ENCODE measurements at places on chromosomes 4 and X. TPM values are rescaled to one million over a fixed set of nuclear protein-coding genes. Genes with fewer than 3 reads are reported as not detected.

The SEPSECS gene
- total RNA-seq: 14.5 TPM

DNA sequence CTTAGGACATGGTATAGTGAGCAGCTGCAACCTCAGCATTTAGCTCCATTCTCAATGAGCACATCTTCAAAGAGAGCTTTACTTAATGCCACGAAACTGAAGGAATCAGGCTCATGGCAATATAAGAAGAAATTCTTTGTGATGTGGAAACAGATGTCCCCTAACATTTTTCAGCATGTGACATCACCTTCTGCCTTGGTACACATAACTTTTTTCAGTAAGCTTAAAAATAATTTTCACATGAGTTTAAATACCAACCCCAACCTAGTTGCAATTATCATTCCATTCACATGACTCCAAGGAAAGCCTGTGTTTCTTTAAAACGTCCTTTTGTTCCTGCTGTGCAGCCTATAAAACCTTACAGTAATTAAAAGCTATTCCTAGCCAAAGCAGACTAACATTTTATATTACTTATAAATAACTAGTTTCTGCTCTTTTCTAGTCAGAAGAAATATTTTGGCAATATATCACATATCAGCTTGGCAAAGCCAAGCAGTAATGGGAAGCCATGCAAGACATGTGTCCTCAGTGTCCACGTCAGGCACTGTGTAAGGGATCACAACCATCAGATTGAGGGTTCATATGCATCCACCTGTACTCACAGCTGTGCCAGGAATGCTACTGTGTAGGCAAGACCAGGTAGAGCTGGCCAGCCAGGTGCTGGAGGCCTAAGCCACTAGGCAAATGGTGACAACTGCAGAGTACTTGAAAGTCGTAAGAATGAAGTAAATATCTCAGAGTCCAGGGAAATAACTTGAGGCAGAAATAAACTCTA is 466.6 kb downstream of the INPP4B start:
- H3K4me1 ChIP-seq: no peaks in the 10 kb centered on the region
- H3K4me3 ChIP-seq: no peak overlapping the region
- H3K27ac ChIP-seq: no peak overlapping the region

- H3K4me3 ChIP-seq: no peak overlapping the region
- DNase-seq: no peak
- no peaks in the 10 kb centered on the region for H3K36me3 ChIP-seq
- no peaks in the 10 kb centered on the region for H3K27me3 ChIP-seq
- H3K4me1 ChIP-seq: peaks cover 6% of the 10 kb centered on the region
These were observed 315.1 kb upstream of the RASGEF1B start for GRCh38 chr4:81786766-81787165.

DNA sequence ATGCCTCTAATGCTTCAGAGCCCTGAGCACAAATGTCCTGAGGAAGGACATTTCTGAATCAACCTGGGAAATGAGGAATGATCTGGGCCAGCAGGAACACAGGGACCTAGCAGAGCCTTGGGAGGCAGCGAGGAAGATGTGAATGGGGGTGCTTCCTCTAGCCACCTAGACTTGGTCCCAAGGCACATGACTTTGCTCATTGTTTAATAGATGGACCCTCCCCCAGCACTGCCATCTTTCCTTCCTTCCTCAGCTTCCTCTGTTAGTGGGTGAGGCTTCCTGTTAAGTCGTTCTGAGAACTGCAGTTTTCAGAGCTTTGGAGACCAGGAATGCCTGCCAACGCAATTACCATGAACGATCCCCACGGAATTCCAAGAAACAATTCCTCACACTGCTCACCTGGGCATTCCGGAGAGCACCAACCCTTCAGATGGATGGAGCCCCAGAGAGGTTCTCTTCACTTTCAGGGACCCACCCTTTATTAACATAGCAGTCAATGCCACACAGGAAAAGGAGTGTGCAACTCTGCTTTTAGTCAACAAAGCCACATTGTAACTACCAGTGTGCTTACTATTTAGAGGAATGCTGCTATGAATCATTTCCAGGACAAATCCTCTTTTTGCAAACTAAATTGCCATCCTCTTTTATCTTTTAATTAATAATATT is 48.5 kb upstream of the STIM2 start:
- H3K27ac ChIP-seq: no peak overlapping the region
- no peak for DNase-seq
- H3K27me3 ChIP-seq: no peaks in the 10 kb centered on the region
- H3K4me1 ChIP-seq: peaks cover 5% of the 10 kb centered on the region

GRCh38 chr4:123737156-123737555 is 340.6 kb downstream of the SPRY1 start:
- no peak overlapping the region for H3K4me3 ChIP-seq
- no peaks in the 10 kb centered on the region for H3K27me3 ChIP-seq
- no peak overlapping the region for H3K27ac ChIP-seq
- no peaks in the 10 kb centered on the region for H3K4me1 ChIP-seq

- H3K4me3 ChIP-seq: no peak overlapping the region
- H3K36me3 ChIP-seq: no peaks in the 10 kb centered on the region
- no peak overlapping the region for H3K27ac ChIP-seq
- no peak for DNase-seq
- H3K27me3 ChIP-seq: no peaks in the 10 kb centered on the region
These were observed 25.4 kb upstream of the ARSD start for GRCh38 chrX:2954541-2954940.

The USP17L12 gene
- not detected for total RNA-seq

The S100P gene
- total RNA-seq: 9.7 TPM

DNA sequence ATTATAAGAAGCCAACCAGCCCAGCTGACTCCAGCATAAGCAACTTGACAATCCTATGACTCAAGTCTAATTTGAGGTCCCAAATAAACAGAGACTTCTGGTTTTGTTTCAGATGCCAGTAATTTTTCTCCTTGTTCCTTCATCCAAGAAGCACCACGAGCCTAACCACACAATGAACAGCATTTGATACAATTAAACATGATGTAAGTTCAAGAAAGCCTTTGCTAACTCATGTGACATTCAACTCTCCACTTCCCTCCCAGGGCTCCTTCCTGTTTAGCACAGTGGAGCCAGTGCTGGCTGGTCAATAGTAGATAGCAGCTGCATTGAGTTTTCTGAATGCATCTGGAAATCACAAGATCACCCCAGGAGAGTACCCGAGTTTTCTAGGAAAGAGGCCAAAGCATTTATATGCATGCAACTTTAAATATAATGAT is 206.3 kb downstream of the ARHGAP24 start:
- H3K27ac ChIP-seq: no peak overlapping the region
- no peak overlapping the region for H3K4me3 ChIP-seq
- peaks cover 1% of the 10 kb centered on the region for H3K4me1 ChIP-seq
- DNase-seq: no peak

DNA sequence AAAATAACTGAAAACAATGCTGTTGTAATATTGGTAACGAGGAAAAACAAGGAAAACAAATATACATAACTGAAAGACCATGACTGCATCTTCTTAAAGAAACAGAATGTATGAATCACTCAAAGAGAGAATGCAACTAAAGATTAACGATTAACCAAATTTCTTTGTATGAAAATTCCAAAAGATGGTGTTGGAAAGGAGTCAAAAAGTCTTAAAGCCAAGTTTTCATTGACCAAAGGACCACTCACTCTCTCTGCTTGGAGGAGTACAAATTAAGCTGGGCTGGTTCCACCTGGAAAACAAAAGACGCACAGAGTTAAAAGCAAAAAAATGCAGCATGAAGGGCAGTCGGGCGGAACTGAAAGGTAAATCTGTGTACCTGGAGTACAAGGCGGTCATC is 1.8 kb downstream of the DCAF12L1 start:
- no peak overlapping the region for H3K27ac ChIP-seq
- no peaks in the 10 kb centered on the region for H3K36me3 ChIP-seq
- H3K4me1 ChIP-seq: no peaks in the 10 kb centered on the region

- peak; percentile 33 for DNase-seq
- H3K4me3 ChIP-seq: peak overlapping the region; percentile 28
- peaks cover 2% of the 10 kb centered on the region for H3K4me1 ChIP-seq
- no peaks in the 10 kb centered on the region for H3K36me3 ChIP-seq
- no peak overlapping the region for H3K27ac ChIP-seq
These were observed 158.4 kb downstream of the CHIC2 start for GRCh38 chr4:53905941-53906377.

DNA sequence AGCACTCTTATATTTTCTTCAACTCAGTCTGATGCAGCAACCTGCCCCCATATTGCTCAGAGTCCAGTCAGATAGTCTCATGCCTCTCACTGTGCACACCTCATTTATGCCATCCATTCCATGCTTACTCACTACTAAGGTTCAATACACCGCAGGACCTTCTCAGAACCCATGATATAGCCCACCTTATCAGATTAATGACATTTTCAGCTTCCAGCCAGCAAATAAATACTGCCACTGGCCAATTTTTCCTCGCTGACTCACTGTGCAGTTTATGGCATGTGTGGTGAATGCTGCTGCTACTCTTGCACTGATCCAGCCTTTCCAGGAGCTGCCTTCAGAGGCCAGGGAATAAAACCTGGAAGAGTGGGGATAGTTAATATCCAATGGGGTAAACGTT is 380.6 kb upstream of the SPOCK3 start:
- H3K27me3 ChIP-seq: no peaks in the 10 kb centered on the region
- no peak overlapping the region for H3K27ac ChIP-seq
- DNase-seq: no peak
- no peaks in the 10 kb centered on the region for H3K36me3 ChIP-seq

GRCh38 chr4:69546134-69546765 is 50.5 kb upstream of the UGT2B4 start:
- no peak for DNase-seq
- no peaks in the 10 kb centered on the region for H3K27me3 ChIP-seq
- H3K4me3 ChIP-seq: no peak overlapping the region
- H3K36me3 ChIP-seq: no peaks in the 10 kb centered on the region
- no peaks in the 10 kb centered on the region for H3K4me1 ChIP-seq

GRCh38 chr4:86631166-86631565 is 37.1 kb downstream of the PTPN13 start:
- H3K27ac ChIP-seq: no peak overlapping the region
- H3K4me1 ChIP-seq: no peaks in the 10 kb centered on the region
- DNase-seq: no peak

DNA sequence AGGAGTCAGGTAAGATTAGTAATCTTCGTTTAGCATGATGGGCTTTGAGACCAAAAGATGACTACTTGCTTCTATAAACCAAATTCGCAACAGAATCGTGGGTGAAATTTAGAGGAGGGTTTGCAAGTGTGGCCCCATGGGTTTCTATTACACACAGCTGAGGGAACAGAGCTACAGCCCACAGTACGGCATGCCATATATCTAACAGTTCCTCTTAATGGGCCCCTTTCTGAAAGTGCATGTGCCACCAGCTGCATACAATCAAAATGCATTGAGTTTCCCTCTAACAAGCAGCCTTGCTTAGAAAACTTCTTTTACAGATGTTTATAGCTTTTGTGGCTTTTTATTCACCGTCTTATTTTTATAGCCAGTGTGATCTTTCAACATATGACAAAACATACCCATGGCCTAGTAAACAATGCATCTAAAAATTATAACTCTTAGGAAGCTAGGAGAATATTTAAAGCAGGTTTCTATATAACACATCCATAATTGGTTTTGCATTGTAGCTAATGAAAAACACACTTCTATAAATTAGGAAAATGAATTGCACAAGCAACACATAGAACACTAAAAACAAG is 202.1 kb downstream of the PRDM5 start:
- H3K27ac ChIP-seq: no peak overlapping the region
- H3K4me3 ChIP-seq: no peak overlapping the region
- no peak for DNase-seq
- no peaks in the 10 kb centered on the region for H3K36me3 ChIP-seq
- H3K4me1 ChIP-seq: peaks cover 7% of the 10 kb centered on the region

The TENM3 gene
- 9.5 TPM for total RNA-seq

The DCK gene
- 83.1 TPM for total RNA-seq

The FHIP1A gene
- total RNA-seq: 3.6 TPM

DNA sequence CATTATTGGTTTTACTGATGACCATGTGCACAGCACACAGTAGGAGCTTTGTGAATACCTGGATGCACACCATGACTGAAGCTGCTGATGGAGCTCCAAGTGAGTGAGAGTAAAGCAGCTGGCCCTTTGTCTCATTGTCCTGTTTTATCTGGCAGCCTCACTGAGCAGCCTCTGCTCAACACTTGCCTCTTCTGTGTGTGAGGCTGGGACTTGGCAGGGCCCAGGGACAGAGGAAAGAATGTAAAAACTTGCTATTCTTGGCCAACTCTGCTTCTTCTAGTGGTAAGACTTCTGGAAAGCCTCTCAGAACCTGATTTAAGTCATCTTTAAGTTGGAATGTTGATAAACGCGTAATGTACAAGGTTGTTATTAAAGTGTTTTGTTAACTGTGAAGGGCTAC is 61.4 kb downstream of the BEX1 start:
- H3K36me3 ChIP-seq: no peaks in the 10 kb centered on the region
- no peaks in the 10 kb centered on the region for H3K27me3 ChIP-seq
- no peak for DNase-seq
- no peak overlapping the region for H3K4me3 ChIP-seq

- no peaks in the 10 kb centered on the region for H3K27me3 ChIP-seq
- H3K36me3 ChIP-seq: no peaks in the 10 kb centered on the region
- H3K27ac ChIP-seq: no peak overlapping the region
- no peak overlapping the region for H3K4me3 ChIP-seq
- no peak for DNase-seq
- no peaks in the 10 kb centered on the region for H3K4me1 ChIP-seq
These were observed 15.4 kb upstream of the CDKL5 start for GRCh38 chrX:18410038-18410437.

DNA sequence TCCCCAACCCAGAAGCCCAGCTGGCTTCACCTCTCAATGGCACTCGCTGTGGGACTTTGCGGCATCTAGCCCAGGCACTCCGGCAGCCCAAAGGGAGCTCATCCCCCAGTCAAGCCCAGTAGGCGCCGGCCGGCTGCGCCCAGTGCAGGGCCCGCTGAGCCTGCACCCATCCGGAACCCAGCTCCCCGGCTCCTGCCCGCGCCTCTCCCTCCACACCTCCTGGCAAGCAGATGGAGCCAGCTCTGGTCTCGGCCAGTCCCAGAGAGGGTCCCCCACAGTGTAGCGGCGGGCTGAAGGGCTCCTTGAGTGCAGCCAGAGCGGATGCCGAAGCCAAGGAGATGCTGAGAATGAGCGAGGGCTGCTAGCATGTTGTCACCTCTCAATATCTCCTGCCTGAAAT is 116.8 kb upstream of the UGT8 start:
- H3K4me3 ChIP-seq: no peak overlapping the region
- H3K4me1 ChIP-seq: no peaks in the 10 kb centered on the region
- no peak for DNase-seq
- no peak overlapping the region for H3K27ac ChIP-seq
- H3K27me3 ChIP-seq: no peaks in the 10 kb centered on the region
- H3K36me3 ChIP-seq: no peaks in the 10 kb centered on the region

- no peaks in the 10 kb centered on the region for H3K27me3 ChIP-seq
- no peak for DNase-seq
- no peak overlapping the region for H3K27ac ChIP-seq
- no peak overlapping the region for H3K4me3 ChIP-seq
These were observed 75.7 kb upstream of the ARHGAP24 start for GRCh38 chr4:85399270-85399669.

- H3K36me3 ChIP-seq: no peaks in the 10 kb centered on the region
- H3K27me3 ChIP-seq: no peaks in the 10 kb centered on the region
- no peak overlapping the region for H3K27ac ChIP-seq
- no peak for DNase-seq
- H3K4me1 ChIP-seq: no peaks in the 10 kb centered on the region
- no peak overlapping the region for H3K4me3 ChIP-seq
These were observed 15.6 kb downstream of the RBM41 start for GRCh38 chrX:107102980-107103379.

GRCh38 chr4:160824481-160824880 is 1339.3 kb downstream of the FSTL5 start:
- H3K27me3 ChIP-seq: no peaks in the 10 kb centered on the region
- no peaks in the 10 kb centered on the region for H3K36me3 ChIP-seq
- no peaks in the 10 kb centered on the region for H3K4me1 ChIP-seq
- H3K4me3 ChIP-seq: no peak overlapping the region
- no peak for DNase-seq

Measured in thymus (tissue), 14 donors.